Stimulated activated CD4-positive, alpha-beta T cell treated with anti-CD3 and anti-CD28 coated beads, TNF-alpha, amount 100 ng/mL, for 4 hours (primary cell): ENCODE measurements at places on chromosomes 7 and 10.
A peak's percentile ranks its signal among the peaks of the same experiment; 100 is the strongest.

DNA sequence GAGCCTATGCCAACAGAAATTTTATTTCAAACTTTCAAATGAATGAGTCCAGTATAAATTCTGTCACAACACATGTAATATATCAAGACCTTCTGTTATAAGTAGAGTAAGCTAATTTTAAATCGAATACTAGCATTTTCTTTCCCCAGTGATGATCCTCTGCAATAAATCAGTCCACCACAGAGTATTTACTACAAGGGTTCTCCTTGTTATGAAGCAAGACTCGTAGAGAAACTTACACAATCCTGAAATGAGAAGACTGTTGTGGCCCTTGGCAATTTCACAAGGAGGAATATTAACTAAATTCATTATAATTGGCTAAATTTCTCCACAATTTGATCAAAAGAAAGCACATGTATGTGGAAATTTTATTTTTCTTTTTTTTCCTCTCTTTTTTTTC is 312.4 kb upstream of the DGKB start:
- no peak for DNase-seq

DNA sequence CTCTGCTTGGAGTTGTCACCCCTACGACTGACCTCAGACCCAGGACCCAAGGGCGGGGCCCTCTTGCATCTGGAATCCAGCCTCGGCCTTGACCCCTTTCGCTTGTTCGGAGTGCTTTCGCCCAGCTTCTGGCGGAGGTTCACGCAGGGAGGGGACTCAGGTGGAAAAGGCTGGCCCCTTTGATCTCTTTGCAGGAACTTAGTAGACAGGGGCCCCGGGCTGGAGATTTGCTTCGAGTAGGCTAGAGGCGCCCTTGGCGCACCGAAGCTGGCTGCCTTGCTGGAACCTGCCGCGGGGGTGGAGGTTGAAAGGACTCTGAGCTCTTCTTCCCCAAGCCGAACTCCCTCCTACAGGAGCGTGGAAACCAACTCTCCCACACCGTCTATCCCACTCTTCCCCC is 255.1 kb downstream of the OTUD1 start:
- DNase-seq, result no peak

GRCh38 chr10:121747163-121747775 is 149.0 kb upstream of the FGFR2 start:
- no peak for DNase-seq

DNA sequence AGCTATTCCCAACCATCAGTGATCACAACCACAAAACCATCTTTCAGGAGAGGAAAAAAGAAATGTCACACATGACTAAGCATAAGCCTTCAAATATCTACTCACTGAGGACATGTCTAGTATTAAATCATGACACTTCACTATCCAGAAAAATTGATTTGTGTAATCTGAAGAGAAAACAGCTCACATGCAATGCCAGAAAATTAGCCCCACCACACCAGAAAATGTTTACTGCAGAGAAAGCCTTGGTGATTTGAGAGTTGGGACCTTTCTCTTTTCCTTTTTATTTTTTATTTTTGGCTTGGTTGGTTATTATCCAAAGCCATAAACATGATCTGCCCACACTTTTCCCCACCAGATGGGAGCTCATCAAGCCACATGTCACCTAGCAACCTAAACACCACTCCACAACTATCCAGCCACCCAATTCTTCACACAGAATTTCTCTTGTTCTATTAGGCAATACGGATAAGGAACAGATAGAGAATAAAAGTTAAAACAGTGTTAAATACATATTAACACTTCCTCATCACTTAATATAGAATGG is 3.1 kb downstream of the PARD3 start:
- DNase-seq, result no peak

GRCh38 chr7:107463139-107464078 is 6.4 kb upstream of the GPR22 start:
- peak; percentile 5 for DNase-seq

- DNase-seq, result no peak
These were observed 43.3 kb upstream of the ELFN1 start for GRCh38 chr7:1626769-1627168.

DNA sequence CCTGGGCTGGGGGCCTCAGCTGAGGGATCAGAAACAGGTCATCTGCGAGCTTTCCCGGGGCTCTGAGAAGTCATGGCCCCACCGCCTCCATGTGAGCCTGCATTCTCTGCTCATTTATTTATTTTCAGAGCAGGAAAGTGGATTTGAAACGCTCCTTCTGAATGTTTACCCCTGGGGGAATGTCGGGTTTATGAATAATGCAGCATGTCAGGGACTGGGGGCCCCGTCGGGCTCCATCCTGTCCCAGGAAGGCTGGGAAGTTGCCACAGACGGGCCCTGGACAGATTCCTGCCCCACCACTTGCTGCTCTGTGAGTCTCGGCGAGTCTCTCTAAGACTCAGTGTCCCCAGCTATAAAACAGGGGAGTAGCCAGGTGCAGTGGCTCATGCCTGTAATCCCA is 11.9 kb upstream of the GTF2IRD1 start:
- no peak for DNase-seq

- DNase-seq, result no peak
These were observed 26.0 kb downstream of the SLC29A3 start for GRCh38 chr10:71344993-71345480.

DNA sequence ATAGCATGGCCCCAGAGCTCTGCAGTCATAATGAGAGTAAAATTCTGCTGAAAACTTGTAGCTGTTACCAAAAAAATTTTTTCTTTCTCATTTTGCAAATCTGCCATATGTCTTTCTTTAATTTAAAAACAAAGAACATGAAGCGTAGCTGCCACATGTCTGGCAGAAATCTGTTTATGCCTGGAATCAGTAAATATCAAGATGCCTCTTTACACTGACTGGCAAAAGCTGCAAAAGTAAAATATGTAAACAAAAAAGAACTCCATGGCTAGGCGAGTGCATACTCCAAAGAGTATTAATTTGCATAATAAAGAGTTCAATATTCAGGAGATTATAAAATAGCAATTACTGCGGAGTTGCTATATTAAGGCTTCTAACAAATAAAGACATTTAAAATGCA is 130.9 kb upstream of the SP8 start:
- no peak for DNase-seq

GRCh38 chr10:91724933-91725332 is 73.3 kb upstream of the TNKS2 start:
- DNase-seq, result no peak

- no peak for DNase-seq
These were observed 836.8 kb downstream of the SORCS1 start for GRCh38 chr10:106327747-106328146.

- DNase-seq, result no peak
These were observed 73.7 kb downstream of the ARL4A start for GRCh38 chr7:12761111-12761510.

DNA sequence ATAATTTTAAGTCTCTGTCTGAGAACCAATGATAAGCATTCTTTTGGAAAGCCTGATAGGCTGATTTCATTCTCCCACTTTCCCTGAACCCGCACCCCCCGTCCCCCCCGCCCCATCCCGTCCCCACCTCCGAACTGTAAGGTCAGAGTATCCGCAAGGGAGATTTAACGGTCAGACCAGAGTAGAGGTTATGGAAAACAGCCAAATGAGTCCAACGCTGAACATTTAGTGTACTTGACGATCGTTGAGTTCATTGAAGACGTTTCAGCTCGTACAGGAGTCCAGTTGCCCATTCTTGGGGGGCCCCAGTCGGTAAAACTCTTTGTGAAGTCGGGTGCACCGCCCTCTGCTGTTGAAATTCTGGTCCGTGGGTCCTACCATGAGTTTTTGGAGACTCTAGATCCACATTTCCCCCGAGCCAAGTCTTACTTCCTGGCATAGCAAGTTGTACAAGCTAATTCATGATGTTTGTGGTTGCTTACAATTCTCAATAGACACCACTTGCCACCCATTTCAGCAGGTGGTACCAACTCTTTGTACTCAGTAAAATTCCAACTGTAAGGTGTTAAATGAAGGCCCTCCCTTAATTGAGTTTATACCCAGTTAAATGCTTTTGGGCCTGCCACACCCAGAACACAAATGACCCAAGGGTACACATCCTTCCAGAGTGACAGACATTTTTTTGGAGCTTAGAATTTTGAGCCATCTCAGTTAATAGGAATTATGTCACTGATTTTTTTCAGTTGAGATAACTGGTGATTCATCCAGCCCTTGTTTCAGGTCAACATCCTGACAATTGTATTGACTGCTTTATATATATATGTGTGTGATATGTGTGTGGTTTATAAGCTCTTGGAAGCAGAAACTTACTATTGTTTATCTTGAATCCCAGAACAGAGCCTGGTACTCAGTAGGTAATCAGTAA is 1.2 kb downstream of the MARCHF5 start:
- no peak for DNase-seq

DNA sequence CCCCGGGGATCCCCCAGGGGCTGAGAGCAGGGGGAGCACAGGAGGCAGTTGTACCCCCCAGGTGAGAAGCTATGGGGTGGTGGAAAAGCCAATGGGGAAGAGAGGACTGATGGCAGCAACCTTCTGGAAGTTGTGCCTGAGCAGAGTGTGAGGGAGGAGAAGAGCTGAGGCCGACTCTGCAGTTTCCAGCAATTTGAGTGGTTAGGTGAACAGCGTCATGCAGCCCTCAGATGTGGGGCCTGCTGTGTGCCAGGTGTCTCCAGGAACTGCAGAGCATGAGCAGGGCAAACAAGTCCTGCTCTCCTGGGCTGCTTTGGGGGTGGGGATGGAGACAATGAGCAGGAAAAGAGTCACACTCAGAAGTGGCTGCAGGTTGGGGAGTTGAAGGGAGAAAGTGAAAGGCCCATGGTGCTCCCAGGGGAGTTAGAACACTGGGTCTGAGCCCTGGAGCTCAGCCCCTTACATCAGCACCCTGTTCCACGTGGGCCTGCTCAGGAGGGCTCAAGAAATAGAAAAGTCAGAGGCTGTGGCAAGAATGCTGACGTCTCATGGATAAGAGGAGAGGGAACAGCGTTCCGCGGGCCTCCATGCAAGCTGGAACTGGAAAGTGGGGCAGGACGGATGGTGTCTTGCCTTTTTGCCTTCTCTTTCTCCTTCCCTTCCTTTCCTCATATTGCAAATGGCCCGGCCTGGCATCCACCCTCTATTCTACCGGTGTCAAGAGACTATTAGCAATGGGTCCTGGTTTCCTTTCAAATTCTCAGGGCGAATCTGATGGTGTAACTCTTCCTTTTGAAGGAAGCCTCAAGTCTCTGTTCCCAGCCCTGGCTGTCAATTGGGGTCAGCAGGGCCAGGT is 4.0 kb upstream of the AFAP1L2 start:
- no peak for DNase-seq

GRCh38 chr10:71209731-71210541 is 2.4 kb upstream of the UNC5B start:
- DNase-seq, result no peak

DNA sequence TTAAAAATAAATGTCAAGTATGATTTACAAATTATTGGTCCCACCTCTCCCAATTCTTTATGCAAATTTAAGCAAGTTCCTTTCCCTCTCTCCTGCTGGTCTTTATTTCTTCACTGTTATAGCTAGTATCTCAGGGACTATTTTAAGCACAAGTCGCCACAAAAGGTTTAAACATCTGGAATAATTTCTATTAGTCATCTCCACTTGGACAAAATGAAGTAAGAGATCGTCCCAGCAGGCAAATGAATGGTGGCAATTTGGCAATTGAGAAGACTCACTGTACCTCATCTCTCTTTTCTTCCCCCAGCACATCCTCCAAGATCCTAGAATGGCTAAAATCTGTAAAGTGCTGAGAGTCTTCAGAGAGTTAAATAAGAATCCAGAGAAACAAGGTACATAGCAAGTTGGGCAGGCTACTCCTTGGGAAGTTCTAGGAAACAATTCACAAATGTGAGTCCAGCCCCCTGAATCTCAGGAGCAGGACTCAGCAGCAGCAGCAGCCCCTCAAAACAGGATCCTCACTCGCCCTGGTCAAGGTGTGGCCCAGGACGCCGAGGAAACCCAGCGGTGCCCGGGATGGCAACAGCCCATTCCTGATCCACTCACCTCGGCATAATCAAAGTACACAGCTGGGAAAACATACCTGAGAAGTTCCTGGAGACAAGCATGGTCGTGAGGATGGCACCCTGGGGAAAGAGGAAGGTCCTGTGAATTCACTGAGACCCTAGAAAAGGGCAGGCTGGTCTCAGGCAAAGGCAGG is 30.3 kb upstream of the NDST2 start:
- no peak for DNase-seq

- no peak for DNase-seq
These were observed 87.4 kb downstream of the PDGFA start for GRCh38 chr7:432256-432655.
